Stimulated activated CD4-positive, alpha-beta T cell treated with anti-CD3 and anti-CD28 coated beads, Interleukin-1b, Interleukin-23, amount 100 ng/mL, for 1 hour (primary cell): ENCODE measurements at places on chromosomes 5 and 9.

GRCh38 chr9:80147866-80148265 lies 576.1 kb downstream of the TLE4 start:
- DNase-seq = no peak

DNA sequence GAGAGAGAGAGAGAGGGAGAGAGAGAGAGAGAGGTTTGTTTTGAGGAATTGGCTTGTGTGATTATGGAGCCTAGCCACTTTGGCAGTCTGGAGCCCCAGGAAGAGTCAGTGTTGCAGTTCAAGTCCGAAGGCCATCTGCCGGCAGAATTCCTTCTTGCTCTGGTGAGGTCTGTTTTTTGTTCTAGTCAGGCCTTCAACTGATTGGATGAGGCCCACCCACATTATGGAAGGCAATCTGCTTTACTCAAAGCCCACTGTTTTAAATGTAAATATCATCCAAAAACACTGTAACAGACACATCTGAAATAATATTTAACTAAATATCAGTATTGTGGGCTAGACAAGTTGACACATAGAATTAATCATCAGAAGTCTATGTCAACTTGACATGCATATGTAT lies 11.4 kb upstream of the GRM6 start:
- no peak for DNase-seq

DNA sequence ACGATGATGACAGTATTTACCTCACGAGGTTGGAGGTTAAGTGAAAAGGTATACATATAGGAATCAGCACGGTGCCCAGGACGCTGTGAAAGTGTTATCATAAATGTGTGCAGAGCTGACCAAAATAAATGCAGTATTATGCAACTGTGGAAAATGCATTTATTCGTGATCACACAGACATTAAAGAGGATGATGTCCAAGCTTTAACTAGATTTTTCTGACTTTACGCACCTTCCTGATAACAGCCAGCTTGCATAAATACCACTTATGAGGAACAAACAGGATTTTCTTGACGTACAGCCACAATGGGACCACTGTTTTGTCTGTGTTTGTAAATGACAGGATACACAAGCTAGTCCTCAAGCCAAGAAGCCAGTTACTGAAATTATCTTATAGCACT lies 71.4 kb upstream of the ATP10B start:
- no peak for DNase-seq

- DNase-seq = no peak
Observed at GRCh38 chr9:27394154-27394825, 97.3 kb upstream of the EQTN start.

DNA sequence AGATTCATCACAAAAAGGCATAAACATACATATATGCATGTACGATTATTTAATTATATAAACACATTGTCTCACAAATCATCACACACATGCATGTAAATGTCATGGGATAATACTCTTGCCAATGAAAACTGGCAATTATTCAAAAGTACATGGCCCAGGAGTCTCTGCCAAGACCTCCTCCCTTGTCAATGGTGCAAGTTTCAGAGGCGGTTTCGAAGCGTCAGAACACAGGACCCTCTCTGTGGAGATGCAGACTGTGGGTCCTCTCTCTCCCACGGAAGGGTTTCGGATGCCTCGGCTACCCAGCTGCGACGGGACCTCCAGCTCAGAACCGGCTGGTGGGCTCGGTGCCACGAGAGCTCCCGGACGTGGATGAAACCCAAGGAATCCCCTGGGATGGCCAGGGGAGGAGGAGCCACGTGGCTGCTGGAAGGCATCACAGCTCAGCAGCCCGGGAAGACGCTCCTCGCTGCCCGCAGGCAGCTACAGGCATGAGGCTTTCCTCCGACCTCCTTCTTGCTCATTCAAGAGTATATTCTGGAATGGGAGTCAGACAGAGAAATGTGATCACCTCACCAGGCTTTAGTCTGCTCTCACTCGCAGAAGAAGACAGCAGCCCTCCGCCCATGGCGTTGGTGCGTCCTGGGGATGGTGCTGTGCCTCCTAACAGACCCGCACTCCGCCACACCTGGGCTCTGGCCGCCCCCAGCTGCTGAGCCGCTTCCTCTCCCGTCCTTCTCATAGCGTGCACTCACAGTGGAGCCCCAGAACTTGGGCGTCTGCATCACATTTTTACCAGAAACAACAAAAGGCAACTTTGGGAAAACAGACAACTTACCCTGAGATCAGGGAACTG lies 308.8 kb downstream of the IRX2 start:
- no peak for DNase-seq

GRCh38 chr5:164742025-164742424 lies 1236.6 kb downstream of the MAT2B start:
- DNase-seq = no peak

DNA sequence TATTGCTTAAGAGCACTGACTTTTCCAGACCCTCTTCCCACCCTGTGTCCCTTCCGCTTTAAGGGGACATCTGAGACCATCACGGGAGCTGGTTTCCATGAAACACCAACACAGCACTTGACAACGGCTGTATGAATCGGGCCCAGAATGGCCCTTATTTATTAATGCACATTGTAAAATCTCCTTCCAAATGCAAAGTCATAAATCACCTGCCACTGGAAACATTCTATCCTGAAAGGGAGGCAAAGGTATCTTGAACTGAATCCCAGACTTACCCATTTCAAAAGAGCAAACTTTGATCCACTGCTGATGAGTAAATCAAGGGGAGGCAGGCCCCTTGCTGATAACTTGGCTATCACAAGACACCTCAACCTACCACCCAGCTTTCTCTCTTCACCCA lies 37.4 kb downstream of the SHB start:
- DNase-seq = no peak

GRCh38 chr5:61307191-61307590 lies 24.9 kb upstream of the ZSWIM6 start:
- DNase-seq = no peak

DNA sequence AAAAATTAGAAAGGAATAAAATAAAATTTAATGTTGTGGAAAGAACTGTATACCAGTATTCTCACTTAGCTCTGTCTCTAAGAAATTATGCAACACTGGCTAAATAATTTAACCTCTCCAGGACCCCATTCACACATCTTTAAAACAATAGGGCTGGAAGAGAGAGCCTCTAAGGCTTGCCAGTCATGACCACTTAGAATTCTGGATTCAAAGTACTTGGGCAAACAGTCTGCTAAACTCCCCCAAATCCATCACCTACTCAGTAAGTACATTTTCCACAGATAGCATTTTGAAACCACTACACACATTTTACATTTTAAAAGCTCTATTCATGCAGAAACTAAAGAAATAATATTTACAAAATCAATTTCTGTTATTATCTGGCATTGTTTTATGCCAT lies 291.7 kb downstream of the TMEM167A start:
- DNase-seq = no peak

DNA sequence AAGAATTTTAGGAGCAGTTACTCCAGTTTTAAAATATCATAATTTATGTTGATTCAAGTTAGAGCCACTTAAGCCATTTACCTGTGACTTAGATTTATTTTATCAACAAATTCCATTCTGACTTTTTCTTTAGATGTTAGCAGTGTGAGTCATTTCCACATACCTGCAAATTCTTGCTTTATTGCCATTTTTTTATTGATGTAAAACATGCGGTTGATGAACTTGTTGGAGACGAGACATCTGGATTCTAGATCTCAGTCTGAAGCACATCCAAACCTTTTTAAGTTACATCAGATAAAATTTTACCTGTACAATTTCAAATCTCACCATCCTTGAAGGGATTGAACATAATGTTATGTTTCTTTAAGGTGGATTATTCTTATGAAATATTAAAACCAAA lies 240.9 kb downstream of the IRX1 start:
- no peak for DNase-seq

GRCh38 chr9:84002344-84002743 lies 21.7 kb downstream of the RMI1 start:
- no peak for DNase-seq

GRCh38 chr9:96253059-96253696 lies 48.8 kb downstream of the HSD17B3 start:
- DNase-seq = no peak

GRCh38 chr9:5193345-5193744 lies 7.9 kb upstream of the INSL6 start:
- DNase-seq = no peak

GRCh38 chr9:71680189-71680980 lies 87.9 kb downstream of the CEMIP2 start:
- DNase-seq = no peak

DNA sequence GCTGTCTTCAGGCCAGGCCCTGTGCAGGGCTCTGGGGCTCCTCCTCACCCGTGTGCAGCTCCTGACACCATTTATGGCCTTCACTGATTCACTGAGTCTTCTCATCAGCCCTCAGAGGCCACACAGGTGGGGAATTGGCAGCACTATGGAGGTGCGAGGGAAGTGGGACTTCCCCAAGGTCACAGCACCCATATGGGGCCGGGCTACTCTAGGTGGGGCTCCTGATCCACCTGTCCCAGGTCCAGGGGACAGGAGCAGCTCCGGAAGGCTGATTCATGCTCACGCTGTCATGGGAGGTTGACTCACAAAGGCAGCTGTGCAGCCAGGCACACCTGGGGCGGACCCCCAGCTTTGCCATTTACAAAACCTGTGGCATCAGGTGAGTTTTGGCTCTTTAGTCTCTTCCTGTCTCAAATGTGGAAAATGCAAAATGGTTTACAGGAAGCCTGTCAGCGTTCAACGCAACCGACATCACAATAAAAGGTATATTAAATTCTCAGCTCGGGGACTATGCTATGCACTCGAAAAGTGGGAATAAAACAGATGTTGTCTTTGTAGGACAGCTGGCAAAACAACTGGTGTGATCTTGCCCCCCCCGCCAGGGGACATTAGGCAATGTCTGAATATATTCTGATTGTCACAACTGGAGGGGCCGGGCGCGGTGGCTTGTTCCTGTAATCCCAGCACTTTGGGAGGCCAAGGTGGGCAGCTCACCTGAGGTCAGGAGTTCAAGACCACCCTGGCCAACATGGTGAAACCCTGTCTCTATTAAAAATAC lies 15.0 kb downstream of the NAIF1 start:
- DNase-seq = no peak

GRCh38 chr5:106964132-106964531 lies 706.6 kb downstream of the EFNA5 start:
- no peak for DNase-seq

GRCh38 chr5:177314376-177315342 lies 3.0 kb upstream of the MXD3 start:
- no peak for DNase-seq

GRCh38 chr5:180704362-180704761 lies 35.5 kb downstream of the OR2Y1 start:
- no peak for DNase-seq

- no peak for DNase-seq
Observed at GRCh38 chr5:177548495-177548894, 5.9 kb downstream of the FAM193B start.

DNA sequence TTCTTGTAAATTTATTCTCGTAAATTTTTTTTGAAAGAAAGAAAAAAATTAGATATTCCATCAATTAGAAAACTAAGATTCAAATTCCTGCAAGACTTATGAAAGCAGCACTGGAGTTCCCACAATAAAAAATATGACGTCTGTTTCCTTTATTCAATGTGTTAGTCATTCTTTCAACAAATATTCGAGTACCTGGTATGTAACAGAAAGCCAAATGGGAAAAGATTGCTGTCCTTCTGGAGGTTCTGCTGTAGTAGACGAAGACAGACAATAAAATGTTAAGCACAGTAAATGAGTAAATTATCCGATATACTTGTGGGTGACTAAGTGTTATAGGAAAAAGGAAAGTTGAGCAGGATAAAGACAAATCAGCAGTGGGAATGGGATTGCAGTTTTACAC lies 92.2 kb downstream of the ADAMTSL1 start:
- DNase-seq = no peak

DNA sequence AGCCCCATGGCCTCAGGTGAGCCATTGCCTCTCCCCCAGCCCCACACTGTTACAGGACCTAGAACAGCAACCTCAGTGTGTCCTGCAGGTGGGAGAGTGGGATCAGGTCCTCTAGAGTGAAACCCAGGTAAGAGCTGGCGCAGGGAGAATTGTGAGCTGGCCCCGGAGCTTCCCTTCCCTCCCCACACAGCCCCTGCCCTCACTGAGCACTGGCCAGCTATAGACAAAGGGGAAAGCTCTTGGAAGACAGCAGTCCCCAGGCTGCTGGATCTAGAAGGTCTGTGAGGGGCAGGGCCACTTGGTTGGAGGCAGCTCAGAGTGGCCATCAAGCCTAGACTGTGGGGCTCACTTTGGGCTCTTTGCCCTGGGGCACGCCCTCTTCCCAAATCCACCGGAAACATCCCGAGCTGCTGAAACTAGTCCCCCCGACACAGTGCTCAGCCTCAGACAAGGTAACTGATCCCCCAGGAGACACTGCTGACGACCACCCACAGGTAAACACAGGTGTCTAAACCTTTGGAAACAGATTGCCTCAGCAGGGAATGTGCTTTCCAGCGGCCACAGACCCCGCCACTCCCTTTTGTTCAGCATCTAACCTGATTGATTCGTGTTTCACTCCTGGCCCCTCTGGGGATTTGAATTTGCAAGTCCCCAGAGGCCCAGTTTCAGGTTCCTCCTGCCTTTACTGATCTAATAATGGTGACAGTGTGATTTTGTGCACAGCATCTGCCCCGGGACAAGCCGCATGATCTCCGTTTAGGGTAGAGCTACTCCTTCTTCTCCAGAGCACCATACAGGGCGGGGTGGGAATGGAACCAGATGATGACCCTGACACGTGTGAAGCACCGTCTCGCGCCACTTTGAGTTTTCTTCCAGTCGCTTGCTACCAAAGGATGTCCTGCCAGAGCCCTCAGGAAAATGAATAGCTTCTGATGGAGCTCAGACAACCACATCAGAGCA lies 42.2 kb upstream of the ADAMTS2 start:
- DNase-seq = no peak

- no peak for DNase-seq
Observed at GRCh38 chr9:121059998-121060636, 10.0 kb upstream of the C5 start.

DNA sequence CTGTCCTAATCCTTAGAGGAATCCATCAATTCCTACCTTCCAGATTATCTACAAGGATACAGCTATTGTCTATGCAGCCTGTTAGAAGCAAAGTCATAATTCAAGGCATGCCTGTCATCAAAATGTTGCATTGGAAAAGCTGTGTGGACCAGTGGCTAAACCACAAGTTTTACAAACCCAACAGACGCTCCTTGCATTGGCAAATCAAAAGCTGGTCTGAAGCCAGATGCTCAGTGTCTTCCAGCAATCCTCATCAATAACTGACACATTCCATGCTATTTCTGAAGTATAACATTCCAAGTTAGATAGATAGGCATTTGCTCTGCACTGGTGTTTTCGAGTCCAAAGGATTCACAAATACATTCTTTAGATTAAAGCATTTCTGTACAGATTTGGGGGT lies 213.6 kb downstream of the EBF1 start:
- no peak for DNase-seq

- DNase-seq = no peak
Observed at GRCh38 chr5:118257066-118257465, 731.3 kb downstream of the DTWD2 start.

GRCh38 chr5:115463983-115464382 lies 80.6 kb downstream of the FEM1C start:
- DNase-seq = no peak

GRCh38 chr5:109532773-109533364 lies 123.1 kb upstream of the PJA2 start:
- no peak for DNase-seq
